ENCODE measurements at places on chromosomes 1 and 21. TPM values are rescaled to one million over a fixed set of nuclear protein-coding genes. Genes with fewer than 3 reads are reported as not detected.
A peak's percentile ranks its signal among the peaks of the same experiment; 100 is the strongest.

The NR1I3 gene
- total RNA-seq, result not detected

The LORICRIN gene
- total RNA-seq, result not detected

DNA sequence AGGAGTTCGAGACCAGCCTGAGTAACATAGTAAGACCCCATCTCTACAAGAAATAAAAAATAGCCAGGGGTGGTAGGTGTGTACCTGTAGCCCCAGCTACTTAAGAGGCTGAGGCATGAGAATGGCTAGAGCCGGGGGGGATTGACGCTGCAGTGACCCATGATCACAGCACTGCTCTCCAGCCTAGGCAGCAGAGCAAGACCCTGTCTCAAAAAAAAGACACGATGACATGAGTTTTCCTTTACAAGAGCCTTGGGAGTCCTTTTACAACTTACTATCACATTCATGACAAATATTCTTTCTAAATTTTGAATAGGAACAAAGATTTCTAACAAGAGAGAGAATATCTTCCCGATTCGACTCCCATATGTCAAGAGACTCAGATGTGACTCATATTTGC is 3.3 kb upstream of the BRWD1 start:
- no peak overlapping the region for H3K4me3 ChIP-seq
- H3K4me1 ChIP-seq, result peaks cover 24% of the 10 kb centered on the region
- no peak for DNase-seq
- H3K27ac ChIP-seq, result no peak overlapping the region
- no peaks in the 10 kb centered on the region for H3K27me3 ChIP-seq

- DNase-seq, result no peak
- H3K36me3 ChIP-seq, result no peaks in the 10 kb centered on the region
These were observed 196.4 kb downstream of the KAZN start for GRCh38 chr1:14794906-14795305.

GRCh38 chr1:44496541-44497171 is 91.6 kb downstream of the RNF220 start:
- no peak overlapping the region for H3K27ac ChIP-seq
- H3K36me3 ChIP-seq, result no peaks in the 10 kb centered on the region
- H3K4me3 ChIP-seq, result no peak overlapping the region
- DNase-seq, result no peak
- H3K27me3 ChIP-seq, result peaks cover 2% of the 10 kb centered on the region

The SLC1A7 gene
- not detected for total RNA-seq

The CD84 gene
- total RNA-seq, result 9.2 TPM

DNA sequence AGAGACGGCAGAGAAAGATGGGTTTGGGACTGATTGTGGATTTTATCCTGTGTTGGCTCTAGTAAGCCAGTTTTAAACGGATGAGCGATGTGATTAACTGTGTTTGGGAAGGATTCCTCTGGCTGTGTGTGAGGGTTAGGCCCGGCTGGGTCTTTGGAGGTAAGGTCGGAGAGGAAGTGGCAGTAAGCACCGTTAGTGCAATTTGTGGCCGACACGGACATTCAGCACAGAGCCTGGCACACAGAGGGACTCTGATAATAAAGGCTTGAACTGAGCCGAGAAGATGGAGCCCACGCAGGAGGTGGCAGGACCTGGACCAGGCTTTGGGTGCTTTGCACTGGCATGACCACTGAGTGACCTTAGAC is 1.3 kb downstream of the MTFR1L start:
- peaks cover 3% of the 10 kb centered on the region for H3K36me3 ChIP-seq
- DNase-seq, result no peak
- peaks cover 36% of the 10 kb centered on the region for H3K4me1 ChIP-seq
- H3K4me3 ChIP-seq, result peak overlapping the region; percentile 86
- no peaks in the 10 kb centered on the region for H3K27me3 ChIP-seq
- H3K27ac ChIP-seq, result peak overlapping the region; percentile 88

DNA sequence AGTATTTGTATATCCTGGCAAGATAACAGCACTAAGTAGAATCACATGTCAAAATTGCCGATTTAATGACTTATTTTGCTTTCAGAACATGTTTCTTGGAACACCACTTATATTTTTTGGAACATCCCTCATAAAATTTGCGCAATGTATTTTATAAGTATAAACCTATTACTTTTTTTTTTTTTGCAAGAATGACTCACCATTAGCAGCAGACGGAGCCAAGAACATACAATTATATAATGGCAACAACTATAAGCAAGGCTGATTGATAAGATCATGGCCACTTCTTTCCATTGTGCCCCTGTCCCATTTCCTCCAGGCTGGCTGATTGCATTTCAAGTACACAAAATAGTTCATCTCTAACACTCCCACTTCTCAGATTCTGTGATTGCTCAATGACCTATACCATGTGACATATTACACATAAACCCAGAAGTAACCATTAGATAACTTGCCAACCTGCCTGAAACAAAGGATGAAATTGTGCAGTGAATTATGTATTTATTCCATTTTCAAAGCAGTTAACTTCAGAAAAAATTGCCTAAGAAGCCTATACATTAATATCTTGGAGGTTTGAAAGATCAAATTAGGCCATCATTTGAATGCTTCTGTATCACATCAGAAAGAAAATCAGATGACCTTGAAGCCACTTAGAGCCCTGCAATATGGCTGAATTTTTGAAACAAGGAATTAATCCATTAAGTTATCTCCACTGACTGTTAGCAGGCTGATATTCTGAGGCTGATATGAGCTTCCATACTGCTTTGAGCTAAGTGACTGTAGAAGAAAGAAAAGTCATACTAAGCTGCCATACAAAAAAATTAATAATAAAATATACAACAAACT is 77.8 kb upstream of the PRMT6 start:
- DNase-seq, result no peak
- no peak overlapping the region for H3K4me3 ChIP-seq
- no peaks in the 10 kb centered on the region for H3K36me3 ChIP-seq
- no peaks in the 10 kb centered on the region for H3K27me3 ChIP-seq
- no peak overlapping the region for H3K27ac ChIP-seq

- H3K4me3 ChIP-seq, result no peak overlapping the region
- no peak for DNase-seq
- H3K27me3 ChIP-seq, result peaks cover 47% of the 10 kb centered on the region
- no peaks in the 10 kb centered on the region for H3K36me3 ChIP-seq
- peaks cover 20% of the 10 kb centered on the region for H3K4me1 ChIP-seq
These were observed 62.5 kb upstream of the EFHD2 start for GRCh38 chr1:15347182-15347581.

The CNKSR1 gene
- total RNA-seq, result 1.8 TPM

GRCh38 chr1:107056426-107057196 is at the start of gene PRMT6:
TSS of gene PRMT6 (plus strand) at chr1:107056674. CDS start at chr1:107056716, 42 bp downstream.
- peaks cover 19% of the 10 kb centered on the region for H3K36me3 ChIP-seq
- peak; percentile 84 for DNase-seq
- peak within 1 kb of the TSS; percentile 90 for H3K27ac ChIP-seq
- peak within 1 kb of the TSS; percentile 93 for H3K4me3 ChIP-seq
- H3K4me1 ChIP-seq, result peaks cover 14% of the 10 kb centered on the region
- no peaks in the 10 kb centered on the region for H3K27me3 ChIP-seq

The ERVH48-1 gene
- total RNA-seq, result not detected

The KLHDC9 gene
- 0.33 TPM for total RNA-seq

GRCh38 chr1:101174722-101175121 is 62.1 kb upstream of the S1PR1 start:
- no peaks in the 10 kb centered on the region for H3K27me3 ChIP-seq
- peaks cover 56% of the 10 kb centered on the region for H3K4me1 ChIP-seq
- H3K36me3 ChIP-seq, result no peaks in the 10 kb centered on the region
- no peak overlapping the region for H3K4me3 ChIP-seq
- no peak overlapping the region for H3K27ac ChIP-seq
- no peak for DNase-seq

GRCh38 chr1:59664166-59664565 is 150.6 kb upstream of the HOOK1 start:
- H3K36me3 ChIP-seq, result peaks cover 2% of the 10 kb centered on the region
- H3K27ac ChIP-seq, result no peak overlapping the region

- peak; percentile 87 for DNase-seq
- no peak overlapping the region for H3K27ac ChIP-seq
- H3K27me3 ChIP-seq, result no peaks in the 10 kb centered on the region
These were observed 7.8 kb downstream of the C1orf162 start for GRCh38 chr1:111481387-111482221.

GRCh38 chr1:43537423-43538142 is 6.9 kb downstream of the PTPRF start:
- H3K4me1 ChIP-seq, result no peaks in the 10 kb centered on the region
- peaks cover 5% of the 10 kb centered on the region for H3K27me3 ChIP-seq
- no peak for DNase-seq
- H3K4me3 ChIP-seq, result no peak overlapping the region

The SPRR5 gene
- total RNA-seq, result not detected

The PRAMEF11 gene
- not detected for total RNA-seq

The OR2T34 gene
- total RNA-seq, result not detected

The BRDT gene
- not detected for total RNA-seq

DNA sequence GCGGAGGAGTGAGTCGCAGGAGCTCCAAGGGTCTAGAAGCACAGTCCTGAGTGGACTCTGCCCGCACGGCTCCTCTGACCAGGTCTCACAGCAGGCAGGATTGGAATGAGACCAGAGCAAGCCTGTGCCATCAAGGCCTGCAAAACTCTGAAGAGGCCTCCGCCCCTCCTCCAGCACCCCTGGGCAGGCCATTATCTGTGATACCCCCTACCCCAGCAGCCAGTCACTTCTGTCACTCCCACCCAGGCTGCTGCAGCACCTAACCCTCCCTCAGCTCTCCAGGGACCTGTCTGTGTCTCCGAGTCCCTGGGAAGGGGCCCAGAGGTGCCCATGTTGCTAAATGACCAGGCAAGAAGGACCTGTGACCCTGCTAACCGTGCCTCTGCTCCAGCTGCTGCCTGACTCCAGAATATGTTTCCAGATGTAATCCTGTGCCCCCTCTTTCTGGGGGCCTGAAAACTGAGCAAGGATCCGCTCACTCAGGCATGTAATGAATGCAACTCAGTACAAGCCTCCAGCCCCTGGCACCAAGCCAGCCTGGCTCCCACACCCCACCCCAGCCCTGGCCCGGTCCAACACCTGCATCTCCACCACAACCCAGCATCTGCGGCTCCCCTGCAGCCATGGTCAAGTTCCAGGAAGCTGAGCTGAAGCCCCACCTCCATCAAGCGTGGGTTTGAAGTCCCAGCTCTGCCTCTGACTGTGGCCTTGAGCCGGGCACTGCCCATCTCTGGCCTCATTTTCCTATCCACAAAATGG is 22.1 kb upstream of the COL16A1 start:
- H3K4me1 ChIP-seq, result no peaks in the 10 kb centered on the region
- H3K27ac ChIP-seq, result no peak overlapping the region
- no peak overlapping the region for H3K4me3 ChIP-seq
- H3K27me3 ChIP-seq, result no peaks in the 10 kb centered on the region

DNA sequence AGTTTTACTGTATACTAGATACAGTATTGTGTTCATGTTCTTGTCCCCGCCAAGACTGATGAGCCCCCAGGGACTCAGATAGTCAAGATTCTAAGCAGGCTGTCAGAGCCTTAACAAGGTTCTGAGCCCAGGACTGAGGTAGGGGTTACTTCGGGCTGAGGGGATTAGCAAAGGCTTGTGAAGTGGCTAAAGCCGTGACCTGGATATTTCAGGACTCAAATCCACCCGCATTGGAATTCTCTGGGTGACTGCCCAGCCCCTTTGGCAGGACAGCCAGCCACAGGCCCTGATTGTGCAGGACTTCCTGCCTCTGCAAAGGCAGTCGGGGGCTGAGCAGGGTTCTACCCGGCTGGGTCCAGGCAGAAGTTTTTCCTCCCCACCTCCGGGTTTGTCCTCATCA is at the start of gene PLA2G5:
PLA2G5 (plus strand) TSS at position 321 of the 400 bp plus-strand sequence. CDS start 14,637 bp downstream, outside the sequence.
- no peak for DNase-seq
- no peaks in the 10 kb centered on the region for H3K36me3 ChIP-seq
- H3K27ac ChIP-seq, result no peak within 1 kb of the TSS
- H3K4me3 ChIP-seq, result no peak within 1 kb of the TSS
- H3K4me1 ChIP-seq, result no peaks in the 10 kb centered on the region
- H3K27me3 ChIP-seq, result no peaks in the 10 kb centered on the region

The CFHR2 gene
- not detected for total RNA-seq

The KIF2C gene
- total RNA-seq, result 154 TPM

The MAP3K21 gene
- total RNA-seq, result 2.0 TPM

GRCh38 chr1:53576381-53576801 is 117.2 kb downstream of the DMRTB1 start:
- H3K4me1 ChIP-seq, result no peaks in the 10 kb centered on the region
- no peak overlapping the region for H3K4me3 ChIP-seq
- H3K27me3 ChIP-seq, result no peaks in the 10 kb centered on the region

DNA sequence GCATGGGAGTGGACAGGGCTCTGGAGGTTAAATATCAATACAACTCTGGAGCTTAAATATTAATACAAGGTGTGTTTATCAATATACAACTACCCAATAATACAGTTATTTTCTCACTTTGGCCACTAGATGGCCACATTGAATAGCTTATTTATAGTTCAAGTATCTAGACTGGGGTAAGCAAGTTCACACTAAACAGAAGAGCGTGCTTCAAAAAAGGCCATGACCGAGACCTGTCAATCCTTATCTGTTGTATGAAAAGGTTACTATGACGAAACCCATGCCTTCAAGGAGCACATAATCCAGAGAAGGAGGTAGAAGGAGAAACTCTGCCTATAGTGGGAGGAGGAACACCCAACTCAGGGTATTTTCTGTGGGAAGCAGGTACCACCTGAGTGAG is 29.1 kb downstream of the CHML start:
- H3K27me3 ChIP-seq, result no peaks in the 10 kb centered on the region
- no peak overlapping the region for H3K27ac ChIP-seq
- H3K36me3 ChIP-seq, result no peaks in the 10 kb centered on the region
- no peak overlapping the region for H3K4me3 ChIP-seq

DNA sequence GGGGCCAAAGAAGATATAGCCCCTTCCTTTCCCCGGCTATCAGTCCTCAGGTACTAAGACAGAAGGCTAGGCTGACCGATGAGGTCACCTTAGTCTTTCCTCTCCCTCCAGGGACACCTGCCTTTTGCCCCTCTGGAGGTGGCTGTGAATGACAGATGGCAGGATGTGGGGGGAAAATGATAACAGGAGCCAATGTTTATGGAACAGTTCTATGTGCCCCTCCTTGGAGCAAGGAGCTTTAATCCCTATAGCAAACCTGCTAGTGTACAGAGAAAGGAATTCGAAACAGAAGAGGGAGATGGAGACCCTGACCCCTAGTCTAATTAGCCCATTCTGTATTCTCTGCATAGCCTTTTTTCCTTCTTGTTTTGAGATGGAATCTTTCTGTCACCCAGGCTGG is 28.1 kb downstream of the SERINC2 start:
- no peaks in the 10 kb centered on the region for H3K27me3 ChIP-seq
- no peaks in the 10 kb centered on the region for H3K36me3 ChIP-seq
- H3K27ac ChIP-seq, result no peak overlapping the region
- DNase-seq, result no peak
- no peaks in the 10 kb centered on the region for H3K4me1 ChIP-seq
- H3K4me3 ChIP-seq, result no peak overlapping the region

GRCh38 chr1:53366901-53367502 is 39.1 kb upstream of the LRP8 start:
- no peak overlapping the region for H3K27ac ChIP-seq
- no peak overlapping the region for H3K4me3 ChIP-seq
- no peaks in the 10 kb centered on the region for H3K27me3 ChIP-seq
- peaks cover 19% of the 10 kb centered on the region for H3K4me1 ChIP-seq
- no peak for DNase-seq

The AHDC1 gene
- total RNA-seq, result 7.7 TPM

The LCE2C gene
- not detected for total RNA-seq

- no peak for DNase-seq
- H3K27me3 ChIP-seq, result no peaks in the 10 kb centered on the region
- H3K4me1 ChIP-seq, result no peaks in the 10 kb centered on the region
- H3K36me3 ChIP-seq, result peaks cover 24% of the 10 kb centered on the region
- no peak overlapping the region for H3K4me3 ChIP-seq
These were observed 49.9 kb downstream of the CBS start for GRCh38 chr21:43025636-43026180.

The SERPINC1 gene
- total RNA-seq, result not detected

- no peak for DNase-seq
- peaks cover 8% of the 10 kb centered on the region for H3K36me3 ChIP-seq
- no peaks in the 10 kb centered on the region for H3K27me3 ChIP-seq
- H3K4me3 ChIP-seq, result no peak overlapping the region
- H3K27ac ChIP-seq, result no peak overlapping the region
- H3K4me1 ChIP-seq, result no peaks in the 10 kb centered on the region
These were observed 256.5 kb downstream of the FGGY start for GRCh38 chr1:59553371-59553770.
